ENCODE measurements at places on chromosomes 1 and 21.

GRCh38 chr1:181016563-181016962 is 6.1 kb downstream of the STX6 start:
- DNase-seq: no peak

GRCh38 chr1:155975375-155976061 is 2.8 kb downstream of the ARHGEF2 start:
- DNase-seq: no peak

DNA sequence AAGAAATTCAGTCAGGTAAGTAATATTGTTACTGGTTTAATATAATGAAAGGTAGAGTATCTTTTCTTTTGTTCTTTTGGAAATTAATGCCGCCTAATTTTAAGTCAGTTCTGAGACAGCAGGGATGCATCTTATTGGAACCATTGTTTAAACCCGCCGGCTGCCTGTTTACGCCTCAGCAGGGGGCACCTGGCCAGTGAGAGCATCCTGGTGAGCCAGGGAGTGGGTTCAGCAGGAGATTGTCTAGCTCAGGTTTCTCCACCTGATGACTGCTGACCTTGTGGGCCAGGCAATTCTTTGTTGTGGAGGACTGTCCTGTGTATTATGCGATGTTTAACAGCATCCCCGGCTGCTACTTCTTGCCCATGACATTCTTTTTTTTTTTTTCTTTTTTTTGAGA is 30.2 kb downstream of the CHAF1B start:
- no peak for DNase-seq

GRCh38 chr21:41562101-41563000 is 54.4 kb upstream of the TMPRSS2 start:
- no peak for DNase-seq

DNA sequence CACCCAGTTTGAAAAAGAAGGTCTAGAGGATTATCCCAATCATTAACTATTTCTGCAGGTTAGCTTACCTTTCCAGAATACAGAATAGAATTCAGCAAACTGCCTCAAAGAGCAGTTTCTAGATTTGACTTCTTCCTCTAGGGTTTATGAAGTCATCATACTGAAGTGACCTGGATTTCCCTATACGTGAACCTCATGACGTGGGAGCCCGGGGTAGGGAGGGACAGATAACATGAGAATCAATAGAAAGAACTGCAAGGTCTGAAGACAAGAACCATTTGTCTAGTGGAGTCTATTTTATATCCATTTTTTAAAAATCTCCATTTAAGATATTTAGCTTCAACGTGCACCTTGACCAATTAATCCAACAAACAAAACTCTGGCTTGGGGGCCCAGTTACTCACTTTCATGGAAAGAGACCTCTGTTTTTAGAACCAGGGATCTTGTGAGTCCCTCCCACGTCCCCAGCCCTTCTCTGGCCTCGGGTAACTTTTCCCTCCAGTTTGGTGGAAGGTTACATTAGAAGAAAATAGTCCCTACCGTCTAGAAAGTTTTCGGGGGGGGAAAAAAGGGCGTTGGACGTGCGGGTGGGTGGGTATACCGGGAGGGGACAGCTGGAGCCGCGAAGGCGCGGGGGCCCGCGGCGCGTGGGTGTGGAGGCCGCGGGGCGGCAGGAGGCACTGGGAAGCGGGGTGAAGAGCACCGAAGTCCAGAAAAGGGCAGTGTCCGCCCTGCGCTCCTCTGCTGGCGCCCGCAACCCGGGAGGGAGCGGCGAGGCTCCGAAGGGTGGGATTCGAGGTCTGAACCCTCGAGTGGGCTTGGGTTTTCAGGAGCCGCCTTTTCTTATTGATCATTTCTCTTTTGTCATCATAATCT is 13.8 kb upstream of the POGZ start:
- DNase-seq: no peak

All from activated gamma-delta T cell (primary cell).